ENCODE measurements at places on chromosomes 11 and 22.
A peak's percentile ranks its signal among the peaks of the same experiment; 100 is the strongest.

GRCh38 chr11:123718469-123718868 is 23.0 kb downstream of the ZNF202 start:
- no peak for DNase-seq

DNA sequence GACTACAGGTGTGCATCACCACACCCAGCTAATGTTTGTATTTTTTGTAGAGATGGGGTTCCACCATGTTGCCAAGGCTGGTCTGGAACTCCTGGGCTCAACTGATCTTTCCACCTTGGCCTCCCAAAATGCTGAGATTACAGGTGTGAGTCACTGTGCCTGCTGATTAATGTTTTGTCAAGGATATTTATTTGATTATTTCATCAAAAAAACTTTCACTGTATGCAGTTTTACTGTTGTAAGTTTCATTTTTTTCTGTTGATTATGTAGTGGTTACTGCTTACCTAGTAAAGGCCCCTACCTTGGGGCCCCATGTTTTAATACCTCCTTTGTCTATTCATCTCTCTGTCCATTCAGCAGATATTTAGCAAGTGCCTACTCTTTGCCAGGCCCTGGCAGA is 16.7 kb upstream of the FAM168A start:
- no peak for DNase-seq

DNA sequence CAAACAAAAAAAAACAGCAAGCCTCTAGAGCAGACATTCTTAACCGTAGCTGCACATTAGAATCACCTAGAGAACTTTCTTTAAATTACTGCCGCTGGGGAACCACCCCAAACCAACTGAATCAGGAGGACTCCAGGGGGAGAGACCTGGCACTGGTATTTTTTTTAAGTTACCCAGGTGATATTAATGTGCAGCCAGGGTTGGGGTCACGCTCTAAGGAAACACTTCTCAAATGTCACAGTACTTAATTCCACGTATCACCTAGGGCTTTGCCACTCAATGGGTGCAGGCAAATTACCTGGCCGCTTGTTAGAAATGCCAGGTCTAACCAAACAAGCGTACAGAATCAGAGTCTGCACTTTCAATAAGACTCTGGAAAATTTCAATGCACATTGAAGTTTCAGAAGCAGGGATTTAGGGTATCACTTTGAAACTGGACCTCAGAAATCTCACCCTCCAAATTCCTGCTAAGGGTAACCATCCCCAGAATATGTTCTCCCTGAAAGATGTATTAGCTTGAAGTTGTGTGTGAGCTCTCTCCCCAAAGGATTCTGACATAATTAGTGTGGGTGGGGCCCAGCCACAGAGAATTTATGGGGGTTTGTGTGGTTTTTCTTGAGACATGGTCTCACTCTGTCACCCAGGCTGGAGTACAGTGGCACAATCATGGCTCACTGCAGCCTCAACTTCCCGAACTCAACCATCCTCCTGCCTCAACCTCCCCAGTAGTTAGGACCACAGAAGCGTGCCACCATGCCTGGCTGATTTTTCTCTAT is 12.7 kb upstream of the ISX start:
- no peak for DNase-seq

- no peak for DNase-seq
Observed at GRCh38 chr11:24714601-24715000, 217.7 kb downstream of the LUZP2 start.

DNA sequence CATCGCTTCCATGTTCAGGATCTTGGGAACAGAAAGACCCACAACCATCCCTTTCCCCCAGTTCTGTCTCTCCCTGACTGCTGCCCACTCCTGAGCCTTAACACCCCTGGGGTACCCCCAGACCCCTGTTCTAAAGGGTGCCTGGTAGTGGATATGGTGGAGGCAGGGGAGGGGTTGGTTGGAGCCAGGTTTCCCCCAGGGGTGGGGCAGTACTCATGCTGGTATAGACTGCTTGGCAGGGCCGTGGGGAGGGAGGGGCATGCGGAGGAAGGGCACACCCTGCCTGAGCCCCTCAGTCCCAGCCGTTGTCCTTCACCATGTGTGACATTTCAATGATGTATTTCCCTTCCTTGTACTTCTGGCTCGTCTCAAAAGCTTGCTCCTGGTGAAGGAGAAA is 4.0 kb downstream of the YPEL4 start:
- DNase-seq = no peak

DNA sequence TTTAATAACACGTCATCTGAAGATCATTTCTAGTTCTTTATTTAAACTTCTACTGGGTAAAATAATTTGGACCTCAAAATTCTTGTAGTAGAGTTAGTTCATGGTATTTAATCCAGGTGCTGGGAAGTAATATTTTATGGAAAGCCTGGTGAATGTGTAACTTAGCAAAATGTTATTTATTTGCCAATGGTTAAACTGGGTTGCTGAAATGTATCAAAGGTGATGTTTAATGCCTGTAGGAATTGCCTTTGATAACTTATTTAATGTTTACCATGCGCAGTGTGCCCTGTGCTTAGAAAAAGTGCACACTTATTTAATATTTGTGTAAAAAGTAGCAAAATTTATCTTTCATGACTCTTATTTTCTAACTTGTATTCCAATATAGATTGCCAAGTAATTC is 11.2 kb downstream of the OR5M11 start:
- no peak for DNase-seq

- peak; percentile 49 for DNase-seq
Observed at GRCh38 chr11:100294748-100295147, 392.3 kb upstream of the ARHGAP42 start.

DNA sequence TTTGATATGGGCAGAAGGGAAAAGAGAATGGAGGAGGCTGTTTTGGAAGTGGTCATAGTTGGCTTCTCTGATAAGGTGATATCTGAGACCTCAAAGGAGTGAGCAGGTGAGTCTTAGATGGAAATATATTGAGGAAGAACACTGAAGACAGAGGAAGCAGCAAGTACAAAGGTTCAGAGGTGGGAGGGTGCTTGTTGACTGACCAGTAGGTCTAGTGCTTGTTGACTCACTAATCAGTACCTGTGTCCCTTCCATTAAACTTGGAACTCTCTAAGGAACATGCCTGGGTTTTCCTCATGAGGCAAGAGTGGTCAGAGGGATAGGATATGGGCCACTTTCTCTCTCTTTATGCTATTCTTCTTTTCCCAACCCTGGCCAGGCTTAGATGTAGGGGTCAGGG is 25.6 kb upstream of the GLYATL1 start:
- no peak for DNase-seq

GRCh38 chr11:62656796-62657429 is 3.8 kb upstream of the INTS5 start:
- DNase-seq = no peak

DNA sequence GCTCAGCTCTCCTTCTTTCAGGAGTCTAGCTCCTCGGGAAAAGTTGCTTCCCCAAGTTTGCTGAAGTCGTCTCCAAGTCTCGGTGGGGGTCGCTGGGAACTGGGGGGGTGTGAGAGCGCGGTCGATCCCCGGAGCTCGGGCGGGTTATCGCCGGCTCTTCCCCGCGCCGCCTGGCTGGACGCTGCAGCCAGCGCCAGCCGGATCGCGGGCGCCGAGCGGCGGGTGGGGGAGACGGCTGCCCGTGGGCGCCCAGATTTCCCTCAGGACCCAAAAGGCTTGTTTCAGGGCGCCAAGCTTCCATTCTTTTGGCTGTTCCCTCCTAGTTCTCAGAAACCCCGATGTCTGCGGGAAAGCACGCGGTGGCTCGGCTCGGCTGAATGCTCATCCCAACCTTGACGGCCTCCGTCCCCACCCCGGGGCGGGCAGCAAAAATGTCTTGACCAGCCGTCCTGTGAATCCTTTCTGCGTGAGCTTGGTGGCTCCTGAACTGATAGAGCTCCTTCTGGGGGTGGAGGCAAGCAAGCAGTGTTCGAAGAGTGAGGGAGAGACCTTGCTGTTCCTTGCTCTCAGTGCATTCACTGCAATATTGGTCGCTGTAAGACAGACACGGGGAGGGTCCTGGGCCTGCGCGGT is 1.7 kb downstream of the ZBTB16 start:
- no peak for DNase-seq

GRCh38 chr11:2136209-2136951 is 2.8 kb downstream of the IGF2 start:
- DNase-seq = no peak

DNA sequence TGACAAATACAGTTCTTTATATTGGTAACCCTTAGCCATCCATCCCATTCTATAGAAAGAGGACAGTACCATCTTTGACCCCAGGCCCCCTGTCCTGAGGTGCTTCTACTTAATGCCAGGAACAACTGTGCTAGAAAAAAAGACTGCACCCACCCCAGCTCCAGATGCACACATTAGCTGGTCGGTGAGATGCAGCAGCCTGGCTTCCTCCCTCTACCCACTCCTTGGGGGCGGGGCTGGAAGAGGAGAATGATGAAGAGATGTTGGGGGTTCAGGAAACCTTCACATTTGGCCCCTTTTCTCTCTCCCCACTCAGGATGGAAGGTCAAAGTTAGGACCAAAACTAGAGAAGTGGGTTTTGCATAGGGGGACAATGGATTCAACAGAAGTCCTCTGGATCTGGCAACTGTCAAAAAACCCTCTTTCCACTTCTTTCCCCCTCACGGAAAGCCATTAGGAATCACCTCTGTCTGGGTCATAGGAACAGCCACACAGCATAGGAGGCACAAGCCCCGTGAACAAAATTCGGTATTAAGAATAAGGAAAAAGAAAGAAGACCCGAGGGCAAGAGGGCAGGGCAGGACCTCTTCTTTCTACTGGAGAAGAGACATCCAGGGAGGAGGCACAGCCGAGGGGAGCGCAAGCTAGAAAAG is 755 bp downstream of the NRIP3 start:
- no peak for DNase-seq

DNA sequence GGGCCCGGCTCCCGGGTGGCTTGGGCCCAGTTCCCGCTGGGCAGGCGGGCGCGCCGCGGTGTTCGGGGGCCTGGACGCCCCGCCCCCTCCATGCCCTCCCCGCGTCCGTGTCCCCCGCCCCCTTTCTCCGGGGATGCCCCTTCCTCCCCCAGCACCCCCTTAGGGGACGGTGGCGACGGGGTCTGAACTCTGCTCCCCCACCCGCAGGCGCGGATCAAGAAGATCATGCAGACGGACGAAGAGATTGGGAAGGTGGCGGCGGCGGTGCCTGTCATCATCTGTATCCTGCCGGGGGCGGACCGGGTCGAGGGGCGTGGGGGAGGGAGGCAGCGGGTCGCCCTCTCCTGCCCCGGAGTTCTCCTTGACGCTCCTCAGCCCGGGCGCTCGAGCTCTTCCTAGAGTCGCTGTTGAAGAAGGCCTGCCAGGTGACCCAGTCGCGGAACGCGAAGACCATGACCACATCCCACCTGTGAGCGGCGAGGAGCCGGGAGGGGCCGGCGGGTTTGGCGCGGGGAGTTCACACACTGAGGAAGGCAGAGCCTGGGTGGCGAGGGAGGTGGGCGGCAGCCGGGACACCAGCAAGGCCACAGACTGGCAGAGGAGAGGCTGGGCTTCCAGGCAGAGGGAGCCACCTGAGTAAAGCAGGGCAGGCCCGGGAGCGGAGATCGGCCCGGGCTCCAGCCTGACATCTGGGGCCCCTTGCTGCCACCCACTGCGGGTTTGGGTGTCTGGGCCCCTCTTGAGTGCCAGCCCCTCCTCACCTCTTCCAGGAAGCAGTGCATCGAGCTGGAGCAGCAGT is 546 bp downstream of the DRAP1 start:
- no peak for DNase-seq

GRCh38 chr11:87265979-87266378 is 228.2 kb downstream of the TMEM135 start:
- no peak for DNase-seq

DNA sequence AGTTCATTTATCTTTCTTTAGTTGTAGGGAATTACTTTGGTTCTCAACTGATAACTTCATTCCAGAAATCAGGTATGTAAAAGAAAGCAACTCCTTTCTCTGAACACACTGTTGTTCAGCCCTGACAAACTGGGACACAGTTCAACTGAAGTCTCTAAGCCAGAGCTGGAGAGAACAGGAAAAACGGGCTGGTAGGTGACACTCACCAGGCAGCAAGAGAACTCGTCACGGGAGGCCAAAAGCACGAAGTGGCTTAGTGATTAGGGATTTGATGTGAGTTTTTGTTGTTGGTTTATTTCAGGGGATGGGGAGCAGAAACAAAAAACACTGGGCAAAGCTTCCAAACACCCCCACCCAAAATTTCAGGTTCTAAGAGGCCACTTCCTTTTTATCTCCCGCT is 54.1 kb downstream of the MYH9 start:
- DNase-seq = no peak

DNA sequence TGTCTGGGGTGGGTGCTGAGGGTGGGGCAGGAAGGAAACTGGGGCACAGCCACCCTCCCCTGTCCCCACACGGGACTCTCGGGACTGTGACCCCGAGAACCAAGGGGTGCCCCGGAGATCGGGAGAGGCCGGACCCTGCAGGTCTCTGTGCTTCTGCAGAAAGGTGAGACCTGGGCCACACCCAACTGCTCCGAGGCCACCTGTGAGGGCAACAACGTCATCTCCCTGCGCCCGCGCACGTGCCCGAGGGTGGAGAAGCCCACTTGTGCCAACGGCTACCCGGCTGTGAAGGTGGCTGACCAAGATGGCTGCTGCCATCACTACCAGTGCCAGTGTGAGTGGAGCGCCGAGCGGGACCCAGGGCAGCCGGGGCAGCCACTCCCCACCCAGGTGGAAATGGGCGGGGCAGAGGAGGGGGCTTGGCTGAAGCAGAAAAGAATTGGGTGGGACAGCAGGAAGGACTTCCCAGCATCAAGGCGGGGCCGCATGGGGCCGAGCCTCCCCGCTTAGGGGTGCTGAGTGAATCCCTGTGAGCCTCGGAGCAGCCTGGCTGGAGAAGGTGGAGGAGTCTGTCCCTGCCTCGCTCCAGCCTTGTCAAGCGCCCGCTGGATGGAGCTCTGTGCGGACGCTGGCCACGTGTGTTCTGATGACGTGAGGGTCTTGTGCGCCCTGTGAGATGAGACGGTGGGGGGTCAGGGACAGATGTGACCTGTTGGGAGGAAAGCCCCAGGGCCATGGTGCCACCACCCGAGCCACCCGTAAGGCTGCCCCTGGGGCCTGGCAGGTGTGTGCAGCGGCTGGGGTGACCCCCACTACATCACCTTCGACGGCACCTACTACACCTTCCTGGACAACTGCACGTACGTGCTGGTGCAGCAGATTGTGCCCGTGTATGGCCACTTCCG is 29.3 kb upstream of the MUC5B start:
- no peak for DNase-seq

DNA sequence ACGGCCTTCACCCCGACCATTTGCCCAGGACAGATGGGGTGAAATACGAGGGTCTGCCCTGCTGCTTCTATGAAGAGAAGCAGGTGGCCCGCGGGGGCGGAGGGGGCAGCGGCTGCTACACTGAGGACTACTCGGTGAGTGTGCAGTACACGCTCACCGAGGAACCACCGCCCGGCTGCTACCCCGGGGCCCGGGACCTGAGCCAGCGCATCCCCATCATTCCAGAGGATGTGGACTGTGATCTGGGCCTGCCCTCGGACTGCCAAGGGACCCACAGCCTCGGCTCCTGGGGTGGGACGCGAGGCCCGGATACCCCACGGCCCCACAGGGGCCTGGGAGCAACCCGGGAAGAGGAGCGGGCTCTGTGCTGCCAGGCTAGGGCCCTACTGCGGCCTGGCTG is 11.2 kb downstream of the C22orf31 start:
- no peak for DNase-seq

DNA sequence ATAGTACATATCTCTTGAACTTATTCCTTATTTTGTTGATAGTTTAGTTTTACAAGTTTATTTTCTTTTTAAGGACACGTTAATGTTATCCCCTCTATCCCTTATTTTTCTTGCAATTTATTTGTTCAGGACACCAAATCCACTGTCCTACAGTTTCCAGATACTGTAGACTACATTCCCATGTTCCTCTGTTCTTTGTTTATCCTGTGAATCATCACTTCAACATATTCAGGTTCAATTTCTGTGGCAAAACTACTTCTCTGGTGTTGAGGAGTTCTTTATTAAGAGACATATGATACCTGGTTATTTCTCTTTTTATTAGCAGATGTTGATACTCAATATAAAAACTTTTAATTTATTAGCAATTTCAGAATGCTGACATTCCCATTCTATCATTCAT is 72.8 kb upstream of the CLNS1A start:
- no peak for DNase-seq

All from COR-L47 (cell line).